ENCODE measurements at places on chromosomes 7 and 10. TPM values are rescaled to one million over a fixed set of nuclear protein-coding genes. Genes with fewer than 3 reads are reported as not detected.

The FAM25A gene
- not detected for total RNA-seq

The INSYN2A gene
- total RNA-seq: not detected

The PTPRE gene
- total RNA-seq: 11.3 TPM

The LIPF gene
- total RNA-seq: not detected

The FGFR2 gene
- total RNA-seq: 19.0 TPM

The HOXA11 gene
- not detected for total RNA-seq

The OPN1SW gene
- total RNA-seq: not detected

The AP3M1 gene
- 20.2 TPM for total RNA-seq

The GPR26 gene
- total RNA-seq: not detected

The SAP25 gene
- total RNA-seq: not detected

DNA sequence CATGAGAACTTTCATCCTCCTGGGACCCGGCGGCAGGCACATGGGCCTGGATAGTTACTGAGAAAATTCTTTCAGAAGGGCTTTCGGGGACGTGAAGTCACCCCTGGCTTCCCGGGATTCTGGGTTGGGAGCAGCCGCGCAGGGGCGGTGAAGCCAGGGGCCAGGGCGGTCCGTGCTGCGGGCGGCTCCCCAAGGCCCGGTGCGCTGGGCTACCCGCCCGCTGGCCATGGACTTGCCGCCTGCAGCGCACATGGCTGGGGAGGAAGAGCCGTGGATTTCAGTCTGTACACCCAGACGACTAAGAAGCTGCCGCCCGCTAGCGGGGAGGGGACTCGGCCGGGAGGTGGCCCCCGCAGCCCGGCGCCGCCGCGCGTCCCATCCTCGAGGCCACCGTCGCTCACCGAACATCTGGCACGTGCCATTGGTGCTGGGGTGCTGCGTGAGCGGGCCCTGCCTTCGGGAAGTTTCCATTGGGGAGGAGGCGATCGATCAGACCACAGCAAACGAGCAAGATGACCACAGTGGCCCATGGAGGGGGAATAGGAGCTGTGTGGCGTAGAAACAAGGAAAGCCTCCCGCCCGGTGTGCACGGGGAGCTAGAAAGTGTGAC, 64.5 kb downstream of the TMEM209 start:
- no peaks in the 10 kb centered on the region for H3K4me1 ChIP-seq
- H3K36me3 ChIP-seq: peaks cover 3% of the 10 kb centered on the region
- peak overlapping the region; percentile 65 for H3K4me3 ChIP-seq
- no peak overlapping the region for H3K27ac ChIP-seq
- no peak for DNase-seq

DNA sequence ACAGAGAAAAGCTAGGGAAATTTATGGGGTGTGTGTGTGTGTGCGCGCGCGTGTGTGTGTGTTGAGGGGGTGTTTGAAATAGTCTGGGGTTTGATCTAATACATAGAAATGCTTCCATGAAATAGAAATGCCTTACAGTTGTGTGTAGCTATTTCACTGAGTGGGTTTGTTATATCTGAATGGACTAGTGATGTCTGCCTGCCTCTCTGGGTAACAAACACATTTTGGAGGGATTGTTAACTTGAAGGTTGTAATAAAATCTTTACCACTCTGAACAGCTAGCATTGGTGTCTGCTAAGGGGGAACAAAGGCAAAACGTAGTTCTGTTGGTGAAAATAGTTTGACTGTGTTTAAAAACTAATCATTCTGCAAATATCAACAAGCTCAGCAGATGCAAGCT, 509.3 kb downstream of the LRMDA start:
- DNase-seq: no peak
- H3K4me1 ChIP-seq: no peaks in the 10 kb centered on the region
- H3K4me3 ChIP-seq: no peak overlapping the region
- no peak overlapping the region for H3K27ac ChIP-seq

GRCh38 chr7:155724327-155725005, 80.0 kb downstream of the RBM33 start:
- H3K27ac ChIP-seq: no peak overlapping the region
- DNase-seq: no peak
- no peaks in the 10 kb centered on the region for H3K27me3 ChIP-seq
- H3K4me3 ChIP-seq: no peak overlapping the region
- H3K36me3 ChIP-seq: peaks cover 20% of the 10 kb centered on the region

DNA sequence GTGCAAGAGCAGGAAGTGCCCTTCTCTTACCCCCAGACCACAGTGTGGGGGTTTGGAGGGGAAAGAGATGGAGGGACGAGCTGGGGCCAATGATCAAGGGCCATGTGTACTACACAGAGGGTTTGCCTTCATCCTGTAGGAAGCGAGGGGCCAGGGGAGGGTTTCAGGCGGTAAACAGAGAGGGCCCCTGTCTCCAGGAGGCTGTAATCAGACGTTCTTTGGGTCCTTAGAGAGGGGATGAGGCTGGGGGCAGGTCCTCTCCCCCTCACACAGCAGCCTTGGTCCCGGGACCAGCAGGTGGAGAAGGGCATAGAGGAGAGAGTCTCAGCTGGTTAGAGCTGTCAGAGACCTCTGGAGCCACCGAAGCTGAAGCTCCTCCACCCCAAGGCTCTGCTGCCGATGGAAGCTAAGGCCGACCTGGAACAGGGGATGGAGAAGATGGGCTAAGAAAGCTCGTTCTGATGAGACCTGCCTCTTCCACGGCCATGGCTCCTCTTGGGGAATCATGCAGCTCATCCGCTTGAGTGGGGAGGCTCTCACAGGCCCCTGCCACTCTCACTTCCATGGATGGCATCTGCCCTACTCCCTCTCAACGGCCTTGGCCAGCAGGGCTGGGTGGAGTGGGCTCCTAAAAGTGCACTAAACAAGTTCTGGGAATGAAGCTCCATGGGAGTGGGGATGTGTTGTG, 3.5 kb downstream of the LOXL4 start:
- H3K36me3 ChIP-seq: no peaks in the 10 kb centered on the region
- H3K27ac ChIP-seq: no peak overlapping the region
- no peak overlapping the region for H3K4me3 ChIP-seq
- DNase-seq: peak; percentile 57

DNA sequence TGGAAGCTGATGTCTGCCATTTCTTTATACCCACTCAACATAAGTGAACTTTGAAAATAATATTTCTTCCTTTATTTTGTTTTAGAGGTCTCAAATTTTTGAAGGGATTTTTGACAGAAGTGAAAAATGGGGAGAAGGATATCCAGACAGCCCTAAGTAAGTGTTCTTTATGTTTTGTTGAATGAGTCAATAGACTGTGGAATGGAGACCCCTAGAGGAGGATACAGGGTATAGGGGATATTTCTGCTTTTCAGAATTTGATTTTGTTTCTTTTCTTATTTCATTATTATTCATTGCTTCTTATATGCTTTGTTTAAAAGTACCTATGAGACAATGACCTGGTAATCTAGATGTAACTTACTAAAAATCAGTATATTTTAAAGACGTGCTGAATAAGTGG, 34.4 kb downstream of the PLEKHA8 start:
- no peaks in the 10 kb centered on the region for H3K4me1 ChIP-seq
- H3K27me3 ChIP-seq: no peaks in the 10 kb centered on the region
- H3K4me3 ChIP-seq: no peak overlapping the region
- H3K27ac ChIP-seq: no peak overlapping the region
- no peak for DNase-seq
- H3K36me3 ChIP-seq: peaks cover 18% of the 10 kb centered on the region

GRCh38 chr7:93165447-93165846, 17.3 kb upstream of the SAMD9L start:
- no peak for DNase-seq
- H3K4me1 ChIP-seq: no peaks in the 10 kb centered on the region
- no peaks in the 10 kb centered on the region for H3K27me3 ChIP-seq
- H3K36me3 ChIP-seq: no peaks in the 10 kb centered on the region
- H3K4me3 ChIP-seq: no peak overlapping the region

DNA sequence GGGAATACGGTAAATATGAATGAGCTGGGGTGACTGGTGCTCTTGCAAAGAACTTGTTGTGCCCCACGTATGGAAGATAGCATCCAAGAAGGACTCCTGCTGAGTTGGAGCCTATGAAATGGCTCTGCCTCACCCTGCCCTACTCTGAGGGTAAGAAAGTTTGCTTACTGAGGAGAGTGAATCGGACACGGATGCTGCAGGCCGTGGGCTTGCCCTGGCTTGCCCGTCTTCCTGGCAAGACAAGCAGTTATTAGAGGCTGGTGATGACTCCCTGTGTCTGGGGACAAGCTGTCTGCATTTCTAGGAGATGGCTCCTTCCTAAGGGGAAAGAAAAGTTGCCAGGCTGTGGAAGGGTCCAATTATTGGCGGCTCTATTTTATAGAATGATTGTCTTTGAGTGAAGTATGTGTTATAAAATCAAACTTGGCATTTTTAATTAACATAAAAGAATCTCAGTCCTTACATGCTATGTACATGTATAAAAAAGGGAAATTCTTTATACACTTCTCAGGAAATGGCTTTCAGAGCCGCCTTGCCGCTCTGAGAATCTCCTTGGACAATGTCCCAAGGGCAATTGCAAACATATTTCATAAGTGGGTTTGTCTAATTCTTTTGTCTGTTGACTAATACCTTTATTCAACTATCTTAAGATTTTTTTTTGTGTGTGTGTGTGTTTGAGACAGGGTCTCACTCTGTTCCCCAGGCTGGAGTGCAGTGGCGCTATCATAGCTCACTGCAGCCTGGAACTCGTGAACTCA, 64.6 kb downstream of the CYP26A1 start:
- no peaks in the 10 kb centered on the region for H3K36me3 ChIP-seq
- H3K4me3 ChIP-seq: no peak overlapping the region
- H3K27me3 ChIP-seq: no peaks in the 10 kb centered on the region
- DNase-seq: no peak

- H3K4me1 ChIP-seq: no peaks in the 10 kb centered on the region
- no peaks in the 10 kb centered on the region for H3K27me3 ChIP-seq
- no peak overlapping the region for H3K27ac ChIP-seq
- H3K36me3 ChIP-seq: no peaks in the 10 kb centered on the region
- H3K4me3 ChIP-seq: no peak overlapping the region
Measured at GRCh38 chr7:148581624-148582023, 8.9 kb upstream of the C7orf33 start.
